AG04450 (cell line): ENCODE measurements at places on chromosomes 12 and 14. TPM values are rescaled to one million over a fixed set of nuclear protein-coding genes. Genes with fewer than 3 reads are reported as not detected.

RD3L gene
- polyA plus RNA-seq = not detected in 2 replicates

- DNase-seq = no peak
Observed at GRCh38 chr14:91872011-91872501, 4.7 kb upstream of the TC2N start.

DNA sequence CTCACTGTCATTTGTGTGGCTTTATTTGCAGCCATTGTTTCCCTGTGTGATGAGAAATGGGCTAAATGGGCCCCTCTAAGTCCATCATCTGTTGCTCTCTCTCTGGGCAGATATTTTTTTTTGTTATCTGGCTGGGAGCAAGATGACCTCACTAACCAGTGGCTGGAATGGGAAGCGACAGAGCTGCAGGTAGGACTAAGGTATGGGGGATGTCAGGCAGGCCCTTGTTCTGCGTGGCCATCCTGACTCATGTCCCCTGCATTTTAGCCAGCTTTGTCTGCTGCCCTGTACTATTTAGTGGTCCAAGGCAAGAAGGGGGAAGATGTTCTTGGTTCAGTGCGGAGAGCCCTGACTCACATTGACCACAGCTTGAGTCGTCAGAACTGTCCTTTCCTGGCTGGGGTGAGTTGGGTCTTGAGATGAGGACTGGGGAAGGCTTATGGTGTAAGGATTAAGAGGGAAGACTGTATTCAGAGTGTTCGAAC is 1.3 kb downstream of the MARS1 start:
- no peak for DNase-seq

AQP2 gene
- not detected in 2 replicates for polyA plus RNA-seq

- DNase-seq = peak; percentile 15
Observed at GRCh38 chr12:116466536-116466935, 92.6 kb upstream of the MAP1LC3B2 start.

GRCh38 chr12:21776175-21776574 is 1.7 kb upstream of the KCNJ8 start:
- DNase-seq = no peak

DNA sequence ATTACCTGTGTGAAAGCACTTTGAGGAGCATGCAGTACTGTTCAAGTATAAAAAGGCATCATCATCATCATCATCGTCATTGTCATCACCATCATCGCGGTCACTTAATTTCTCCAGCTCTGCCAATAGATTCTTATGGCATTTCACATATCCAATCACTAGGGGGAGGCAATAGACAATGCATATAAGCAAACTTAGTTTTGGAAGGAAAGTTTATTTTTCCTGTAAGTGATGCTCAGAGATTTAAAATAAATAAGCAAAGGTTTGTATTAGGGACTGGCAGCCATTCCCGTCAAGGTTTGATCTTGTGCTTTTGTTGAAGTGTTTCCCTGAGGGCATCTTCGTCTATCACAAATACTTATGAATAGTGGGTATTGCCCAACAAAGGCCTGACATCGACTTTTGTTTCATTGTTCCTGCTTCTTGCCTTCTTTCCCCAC is 127.4 kb downstream of the KTN1 start:
- DNase-seq = no peak

DNA sequence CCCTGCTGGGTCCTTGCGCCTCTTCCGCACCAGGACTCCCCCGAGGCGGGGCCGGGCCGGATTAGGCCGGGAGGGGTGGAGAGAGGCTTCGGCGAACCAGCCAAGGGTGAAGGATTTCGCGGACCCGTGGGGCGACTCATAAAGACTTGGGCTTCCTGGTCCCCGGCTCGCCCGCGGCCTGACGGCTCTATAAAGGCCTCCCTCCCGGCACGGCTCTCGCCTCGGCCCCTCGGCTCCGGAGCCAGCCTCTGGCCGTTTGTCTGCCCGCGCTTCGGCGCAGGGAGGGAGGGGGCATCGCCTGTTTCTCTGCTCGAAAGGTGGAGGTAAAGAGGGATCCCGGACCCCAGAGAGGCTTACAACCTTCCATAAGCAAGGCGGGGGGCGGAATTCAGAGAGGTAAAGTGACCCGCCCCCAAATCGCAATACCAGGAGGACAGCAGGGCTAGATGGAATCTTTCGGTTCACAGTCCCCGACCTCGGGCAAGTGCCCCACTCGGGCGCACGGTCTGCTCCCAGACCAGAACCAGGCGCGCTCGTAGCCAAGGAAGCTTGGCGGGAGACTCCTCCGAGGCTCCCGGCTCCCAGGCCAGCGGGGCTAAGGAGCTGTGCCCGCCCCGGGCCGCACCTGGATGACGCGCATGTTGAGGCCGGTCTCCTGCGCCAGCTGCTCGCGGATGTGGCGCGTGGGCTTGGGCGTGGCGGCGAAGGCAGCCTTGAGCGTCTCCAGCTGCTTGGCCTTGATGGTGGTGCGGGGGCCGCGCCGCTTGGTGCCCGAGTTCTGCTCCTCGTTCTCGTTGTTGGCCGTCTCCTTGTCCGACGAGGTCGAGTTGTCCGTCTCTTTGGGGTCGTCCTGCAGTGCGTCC is 3.9 kb downstream of the LHX5 start:
- DNase-seq = no peak

- DNase-seq = no peak
Observed at GRCh38 chr12:46360908-46361666, 11.5 kb downstream of the SLC38A2 start.

GRCh38 chr14:22871224-22872032 is at the start of gene LRP10:
Gene LRP10, plus strand, starts transcription at chr14:22871740. Its CDS starts 564 bp downstream, at chr14:22872304.
- DNase-seq = no peak

- DNase-seq = peak; percentile 73
Observed at GRCh38 chr14:65361920-65362319, 50.6 kb upstream of the FUT8 start.

DNA sequence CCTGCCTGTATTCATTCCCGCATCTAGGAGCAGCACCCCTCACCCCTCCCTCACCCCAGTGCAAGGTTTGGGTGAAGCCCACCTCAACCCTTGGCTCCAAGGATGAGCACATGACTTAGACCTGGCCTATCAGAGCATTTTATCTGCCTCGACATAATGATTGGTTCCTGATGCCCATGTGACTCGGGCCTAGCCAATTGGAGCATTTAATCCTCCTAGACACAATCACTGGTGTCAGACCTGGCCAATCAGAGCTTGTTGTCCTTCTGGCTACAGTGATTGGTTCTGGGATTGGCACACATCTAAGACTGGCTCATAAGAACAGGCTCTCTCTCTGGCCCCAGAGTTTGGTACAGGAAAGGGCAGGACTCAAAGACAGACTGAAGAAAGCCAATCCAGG is 73.1 kb upstream of the MYL2 start:
- no peak for DNase-seq

DNA sequence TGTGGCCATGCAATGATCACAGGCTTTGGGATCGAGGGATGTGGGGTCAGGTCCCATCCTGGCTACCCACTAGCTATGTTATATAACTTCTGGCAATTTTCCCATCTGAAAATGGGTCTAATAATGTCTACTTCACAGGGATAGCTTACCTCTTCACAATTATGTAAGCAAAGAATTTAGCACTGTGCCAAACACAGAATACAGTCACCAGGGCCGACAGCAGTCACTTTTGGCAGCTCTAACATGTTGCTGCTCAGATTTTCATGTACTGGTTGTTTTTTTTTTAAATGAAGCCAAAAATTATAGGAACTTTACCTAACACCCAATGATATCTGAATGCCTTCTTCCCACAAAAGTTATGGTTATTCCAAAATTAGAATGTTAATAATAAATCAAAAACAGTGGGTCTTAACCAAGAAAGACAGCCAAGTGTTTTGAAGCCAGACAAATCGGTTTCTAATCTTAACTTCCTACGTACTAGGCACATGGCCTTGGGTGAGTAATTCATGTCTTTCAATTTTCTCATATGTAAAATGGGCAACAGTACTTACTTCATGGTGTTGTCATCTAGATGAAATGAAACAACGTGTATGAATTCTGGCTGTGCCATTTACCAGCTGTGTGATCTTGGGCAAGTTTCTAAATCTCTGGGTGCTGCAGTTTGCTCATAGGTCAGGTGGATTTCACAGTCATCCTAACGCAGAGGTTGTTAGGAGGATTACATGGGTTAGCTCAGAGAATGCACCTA is 13.0 kb upstream of the PCED1B start:
- DNase-seq = no peak
